ENCODE measurements at places on chromosomes 4 and X.

DNA sequence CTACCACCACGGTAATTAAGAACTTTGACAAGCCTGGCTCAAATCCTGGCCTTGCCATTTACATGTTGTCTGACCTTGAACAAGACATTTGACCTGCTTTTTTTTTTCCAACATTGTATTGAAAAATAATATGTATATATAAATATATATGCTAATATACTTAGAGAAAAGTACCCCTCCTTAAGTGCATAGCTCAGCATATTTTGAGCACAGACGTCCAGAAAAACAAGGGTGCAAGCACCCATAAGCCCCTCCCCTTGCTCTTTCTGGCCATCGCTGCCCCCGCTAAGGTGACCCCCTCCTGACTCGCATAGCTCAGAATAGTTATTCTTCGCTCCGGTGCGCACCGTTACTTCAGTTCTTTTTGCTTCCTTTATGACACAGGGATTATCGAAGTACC lies 742.0 kb upstream of the FRG1 start:
- DNase-seq, result no peak

GRCh38 chr4:74682567-74683359 lies 111.6 kb downstream of the BTC start:
- no peak for DNase-seq

DNA sequence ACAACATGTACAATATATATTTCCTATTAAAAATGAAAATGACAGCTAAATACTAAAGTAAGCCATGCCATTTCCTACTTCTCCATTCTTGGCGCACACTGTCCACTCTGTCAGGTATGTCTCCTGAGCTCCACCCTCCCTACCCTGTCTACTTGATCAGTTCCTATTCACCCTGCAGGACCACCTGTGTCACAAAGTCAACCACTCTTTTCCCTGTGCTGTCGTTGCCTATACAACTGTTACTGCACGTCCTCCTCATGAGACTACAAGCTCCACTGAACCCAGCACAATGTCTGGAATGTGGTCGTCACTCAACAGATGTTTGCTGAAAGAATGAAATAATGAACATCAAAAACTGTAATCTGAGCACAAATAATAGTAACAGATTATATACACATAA lies 54.9 kb downstream of the SLC9A7 start:
- DNase-seq, result no peak

DNA sequence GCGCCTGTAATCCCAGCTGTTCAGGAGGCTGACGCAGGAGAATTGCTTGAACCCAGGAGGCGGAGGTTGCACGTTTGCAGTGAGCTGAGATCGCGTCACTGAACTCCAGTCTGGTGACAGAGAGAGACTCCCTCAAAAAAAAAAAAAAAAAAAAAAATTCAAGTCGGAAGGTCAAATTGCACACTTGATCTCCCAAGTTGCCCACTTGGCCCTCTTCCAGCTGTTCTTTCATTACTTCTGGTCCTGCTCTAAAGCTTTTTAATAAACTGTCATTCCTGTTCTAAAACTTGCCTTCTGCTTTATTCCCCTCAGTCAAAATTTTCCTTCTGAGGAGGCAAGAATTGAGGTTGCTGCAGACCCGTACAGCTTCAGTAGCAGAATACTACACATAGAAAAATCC lies 2358.0 kb downstream of the ARAP2 start:
- DNase-seq, result no peak

- no peak for DNase-seq
Observed at GRCh38 chrX:15107367-15107988, 162.4 kb downstream of the ASB9 start.

Measured in CD8-positive, alpha-beta T cell (primary cell).